ENCODE measurements at places on chromosomes 3 and 15.
A peak's percentile ranks its signal among the peaks of the same experiment; 100 is the strongest.

DNA sequence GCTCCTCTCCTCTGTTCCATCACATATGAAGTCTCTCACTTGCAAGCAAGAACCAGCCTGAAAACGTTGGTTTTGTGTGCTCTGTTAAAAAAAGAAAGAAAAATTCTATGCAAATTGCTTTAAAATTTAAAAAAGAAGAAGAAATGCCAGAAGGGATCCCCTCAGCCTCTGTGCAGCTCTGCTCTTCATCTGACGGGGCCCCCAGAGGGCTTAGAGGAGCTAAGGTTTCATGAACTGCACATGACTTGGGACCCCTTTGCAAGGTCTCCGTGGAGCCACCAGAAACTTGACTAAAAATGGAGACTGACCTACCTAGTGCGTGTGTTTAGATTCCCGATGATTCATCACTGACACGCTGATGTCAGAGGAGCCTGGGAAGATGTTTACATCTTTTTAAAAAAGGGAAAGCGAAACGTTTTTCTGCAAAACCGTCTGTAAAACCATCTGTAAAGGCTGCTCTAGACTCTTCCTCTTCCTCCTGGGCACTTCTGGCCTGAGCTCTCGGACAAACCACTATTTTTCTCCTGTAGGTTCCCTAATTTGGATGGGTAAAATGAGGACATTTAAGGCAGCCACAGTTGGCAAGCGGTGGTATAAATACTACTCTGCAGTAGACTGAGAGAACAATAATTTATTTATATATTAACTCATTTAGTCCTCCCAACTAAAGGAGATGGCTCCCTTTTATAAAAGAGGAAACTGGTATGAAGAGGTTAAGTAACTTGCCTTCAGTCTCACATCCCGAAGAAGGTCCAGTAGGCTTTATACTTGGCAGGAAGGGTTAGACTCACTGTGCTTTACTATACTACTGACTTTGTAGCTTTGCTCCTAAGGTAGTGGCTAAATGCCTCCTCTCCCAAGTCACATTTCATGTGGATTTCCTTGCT is 67.2 kb upstream of the POLG start:
- no peak for DNase-seq

DNA sequence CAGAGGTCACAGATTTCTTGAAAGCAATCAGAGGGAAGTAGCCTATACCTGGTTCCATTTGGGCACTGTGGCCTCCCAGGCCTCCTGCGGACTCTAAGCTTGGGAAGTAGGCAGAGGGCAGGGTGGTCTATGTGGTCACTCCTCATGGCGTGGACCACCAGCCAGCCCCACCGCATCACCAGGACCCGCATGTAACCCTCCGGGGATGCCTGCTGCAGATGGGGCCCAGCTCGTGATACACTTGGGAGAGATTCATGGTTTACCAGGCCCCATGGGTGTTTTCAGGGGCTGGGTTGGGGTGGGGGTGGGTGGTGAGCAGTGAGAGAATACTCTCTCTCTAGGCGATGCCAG is 123.7 kb downstream of the ASB7 start:
- DNase-seq: peak; percentile 56

DNA sequence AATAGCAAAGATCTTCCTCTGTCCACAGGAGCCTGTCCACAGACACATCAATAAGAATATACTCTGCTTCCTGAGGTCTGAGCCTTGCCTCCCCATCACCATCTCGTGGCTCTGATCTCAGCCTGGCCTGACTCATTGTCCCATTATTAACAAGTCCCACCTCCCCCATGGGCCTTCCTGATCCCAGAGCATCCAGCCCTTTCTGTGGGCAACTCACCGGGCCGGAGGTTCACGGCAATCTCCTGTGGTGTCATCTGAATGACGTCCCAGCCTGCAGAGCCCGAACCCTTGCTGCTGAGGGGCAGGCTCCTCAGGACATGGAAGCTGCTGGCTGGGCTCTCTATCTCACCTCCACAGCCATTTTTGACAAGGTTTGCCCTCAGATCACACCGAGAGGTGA is 28.1 kb downstream of the ITGB5 start:
- no peak for DNase-seq

- no peak for DNase-seq
Measured at GRCh38 chr15:73569361-73569760, 63.8 kb downstream of the NPTN start.

- no peak for DNase-seq
Measured at GRCh38 chr15:64502551-64502950, 42.2 kb downstream of the ZNF609 start.

DNA sequence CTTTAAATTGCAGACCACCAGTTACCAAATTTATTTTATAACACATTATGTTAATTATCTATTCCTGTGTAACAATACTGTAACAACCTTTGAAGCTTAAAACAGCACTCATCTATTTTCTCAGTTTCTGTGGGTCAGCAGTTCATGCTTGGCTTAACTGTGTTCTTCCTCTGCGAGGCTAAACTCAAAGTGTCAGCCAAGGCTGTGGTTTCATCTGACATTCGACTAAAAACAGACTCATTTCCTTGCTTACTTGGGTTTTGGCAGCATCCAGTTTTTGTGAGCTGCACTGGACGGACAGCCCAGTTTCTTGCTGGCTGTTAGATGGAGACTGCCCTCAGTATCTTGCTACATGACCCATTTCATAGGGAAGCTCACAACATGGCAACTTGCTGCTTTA is 247.3 kb upstream of the KCNH8 start:
- no peak for DNase-seq

DNA sequence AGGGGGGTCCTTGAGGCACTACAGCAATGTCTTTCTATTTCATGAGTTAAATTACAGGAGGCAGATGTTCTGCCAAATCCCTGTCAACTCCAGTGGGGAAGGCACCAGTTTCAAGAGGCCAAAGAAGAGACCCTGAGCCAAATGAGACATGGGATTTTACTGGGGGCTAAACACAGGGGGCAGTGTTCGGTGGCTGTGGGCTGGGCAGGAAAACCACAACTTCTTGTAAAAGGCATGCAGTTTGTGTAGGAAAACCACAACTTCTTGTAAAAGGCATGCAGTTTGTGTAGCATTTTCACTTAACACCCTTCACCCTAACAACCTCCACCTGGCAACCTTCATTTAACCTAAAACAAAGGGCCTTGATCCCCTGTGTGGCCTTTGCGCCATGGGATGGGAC is 61.0 kb downstream of the POLR2M start:
- DNase-seq: no peak

- DNase-seq: no peak
Measured at GRCh38 chr3:138479438-138479863, 45.0 kb downstream of the ESYT3 start.

- peak; percentile 50 for DNase-seq
Measured at GRCh38 chr3:184796551-184796950, 15.4 kb upstream of the VPS8 start.

DNA sequence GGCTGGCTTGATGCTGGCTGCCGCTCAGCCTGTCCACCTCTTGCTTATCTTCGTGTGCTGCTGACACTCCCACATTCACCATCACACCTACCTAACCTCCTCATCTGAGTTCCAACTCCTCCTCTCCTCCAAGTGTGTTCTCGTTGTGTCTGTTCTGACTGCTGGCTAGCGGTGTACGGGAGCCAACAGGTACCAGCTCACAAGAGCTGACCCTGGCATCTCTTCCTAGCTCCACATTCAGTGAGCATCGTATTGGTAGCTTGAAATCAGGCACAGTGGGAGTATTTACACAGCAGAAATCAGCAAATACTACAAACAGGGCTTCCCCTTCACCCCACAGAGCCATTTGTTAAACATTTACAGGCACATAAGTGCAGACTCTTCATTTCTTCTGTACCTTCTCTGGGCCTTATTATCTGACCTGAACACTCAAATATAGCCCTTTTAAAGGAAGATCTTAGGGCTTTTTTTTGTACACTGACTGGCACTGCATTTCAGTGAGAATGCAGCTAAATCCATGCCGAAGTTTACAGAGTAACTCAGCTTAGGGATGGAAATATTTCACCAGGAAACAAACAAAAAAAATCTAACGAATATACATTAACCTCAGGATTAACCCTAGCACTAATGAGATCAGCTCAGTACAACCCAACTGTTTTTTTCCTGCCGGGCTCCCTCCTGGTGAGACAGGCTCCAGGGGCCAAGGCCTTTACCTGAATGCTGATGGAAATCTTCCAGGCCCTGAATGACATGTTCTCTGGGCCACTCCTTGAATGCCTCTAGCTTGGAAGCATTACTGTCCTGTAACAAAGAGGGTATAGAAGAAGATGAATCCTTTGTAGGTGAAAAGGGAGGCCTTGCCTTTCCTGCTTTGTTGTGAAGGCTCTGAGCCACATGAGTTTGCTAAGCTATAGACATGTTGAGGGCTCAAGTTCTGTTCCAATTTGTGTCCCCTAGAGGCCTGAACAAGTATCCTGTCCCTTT is 150.5 kb upstream of the LPP start:
- DNase-seq: no peak

DNA sequence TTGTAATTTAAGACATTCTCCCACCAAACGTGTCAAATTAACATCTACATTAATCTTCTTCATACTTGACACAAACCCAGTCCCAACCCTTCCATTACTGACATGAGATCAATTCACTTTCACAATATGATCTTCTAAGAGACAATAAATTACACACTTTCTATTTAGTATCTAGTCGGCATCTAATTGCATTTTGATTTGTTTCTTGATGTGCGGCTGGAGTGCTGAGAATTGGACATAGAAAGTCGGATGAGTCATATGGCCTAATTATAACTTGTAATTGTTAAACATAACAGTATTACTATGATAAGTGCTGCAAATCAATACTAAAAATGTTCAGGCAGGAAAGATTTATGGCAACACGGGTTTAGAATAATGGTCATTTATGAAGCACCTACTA is 78.4 kb upstream of the RORA start:
- DNase-seq: no peak

DNA sequence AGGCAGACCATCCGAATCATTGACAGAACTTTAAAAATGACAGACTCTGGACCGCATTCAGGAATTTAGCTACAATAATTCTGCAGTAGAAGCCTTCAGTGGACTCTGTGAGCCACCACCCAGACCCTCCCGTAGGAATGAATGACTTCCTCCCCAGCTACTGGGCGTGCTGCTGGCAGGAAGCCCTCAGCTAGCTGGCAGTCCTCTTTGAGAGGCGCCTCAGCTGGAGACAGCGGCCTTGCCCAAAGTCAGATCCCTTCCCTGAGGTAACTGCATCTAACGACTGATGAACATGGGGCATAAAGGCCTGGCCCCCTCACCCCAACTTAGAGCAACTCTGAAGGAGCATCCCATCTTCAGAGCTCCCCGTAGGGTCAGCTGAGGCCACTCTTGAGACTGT is 25.8 kb downstream of the CRABP1 start:
- DNase-seq: no peak

GRCh38 chr3:172137287-172138192 is 98.2 kb downstream of the FNDC3B start:
- DNase-seq: no peak

DNA sequence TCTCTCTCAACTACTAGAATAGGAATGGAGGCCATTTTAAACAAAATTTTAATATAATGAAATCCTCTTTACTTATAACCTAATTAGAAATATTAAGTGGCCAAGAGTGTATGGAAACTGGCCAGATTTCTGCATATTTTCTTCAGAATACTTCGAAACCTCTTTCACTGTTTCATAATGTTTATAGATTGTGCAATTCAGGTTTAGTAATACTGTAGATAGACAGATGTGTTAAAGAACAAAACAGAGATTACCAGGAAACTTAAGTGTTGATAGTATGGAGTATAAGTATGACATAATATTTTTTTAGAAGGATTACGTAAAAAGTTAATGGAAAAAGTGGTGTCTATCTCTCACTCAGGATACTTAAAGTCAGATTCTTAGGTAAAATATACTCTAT is 4.7 kb downstream of the ABHD5 start:
- DNase-seq: no peak

DNA sequence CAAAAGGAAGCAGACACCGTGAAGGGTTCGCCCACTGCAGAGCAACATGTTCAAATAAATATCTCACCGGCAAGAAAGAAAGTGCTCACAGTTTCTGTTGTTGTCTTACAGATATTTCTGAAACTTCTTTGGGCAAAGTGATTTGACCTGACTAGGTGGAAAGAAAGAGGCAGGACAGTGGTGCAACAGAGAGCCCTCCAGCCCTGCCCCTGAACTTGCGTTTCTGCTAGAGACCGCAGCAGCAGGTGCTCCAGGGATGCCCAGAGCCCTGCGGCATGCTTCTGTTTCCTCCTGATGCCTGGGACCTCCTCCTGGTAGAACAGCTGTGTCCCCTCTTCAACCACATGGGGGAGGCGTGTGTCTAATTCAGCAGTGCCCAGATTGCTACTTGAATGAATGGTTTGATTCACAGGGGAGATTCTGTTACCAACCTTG is 123.4 kb downstream of the ATP10A start:
- DNase-seq: no peak

DNA sequence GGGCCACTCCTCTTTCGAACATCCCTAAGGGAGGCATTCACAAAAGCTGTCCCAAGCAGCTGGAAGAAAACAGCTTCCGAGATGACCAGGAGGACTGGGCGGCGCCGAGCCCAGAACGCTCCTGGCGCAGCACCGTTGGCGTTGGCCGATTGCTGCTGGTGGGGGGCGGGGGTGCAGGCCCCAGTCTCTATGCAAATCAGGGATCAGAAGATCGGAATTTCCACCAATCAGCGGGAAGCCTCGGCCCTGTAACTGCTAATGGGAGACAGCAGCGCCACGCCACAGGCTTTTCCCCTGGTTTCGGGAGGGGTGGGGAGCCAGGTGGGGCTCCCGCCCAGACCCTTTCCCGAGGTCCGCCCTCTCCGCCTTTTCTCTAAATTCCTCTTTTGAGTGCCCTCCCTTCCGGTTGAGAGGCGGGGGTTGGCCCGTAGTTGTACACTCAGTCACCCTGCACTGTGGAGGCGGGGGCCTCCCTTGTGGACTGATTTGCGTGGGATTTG is 27.0 kb downstream of the HMCES start:
- peak; percentile 93 for DNase-seq

DNA sequence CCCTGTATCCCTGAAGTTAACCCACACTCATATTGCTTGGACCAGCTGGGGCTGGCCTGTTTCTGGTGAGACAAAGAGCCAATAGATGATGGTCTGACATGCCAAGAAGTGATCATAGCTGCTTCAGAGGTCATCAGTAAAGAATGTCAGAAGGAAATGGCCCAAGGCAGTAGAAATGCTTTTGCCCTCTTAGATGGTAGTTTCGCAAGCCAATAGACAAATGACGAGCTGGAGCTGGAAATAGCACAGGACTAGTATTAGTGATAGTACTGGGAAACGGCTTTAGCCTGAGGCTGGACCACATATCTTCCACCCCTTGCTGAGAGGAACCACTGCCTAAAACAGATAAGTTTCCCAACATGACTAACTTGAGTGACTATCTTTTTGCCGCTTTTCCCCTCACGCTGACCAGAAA is 176.1 kb upstream of the THBS1 start:
- DNase-seq: peak; percentile 66

GRCh38 chr15:22811640-22812039 is 25.2 kb downstream of the NIPA1 start:
- DNase-seq: no peak

- no peak for DNase-seq
Measured at GRCh38 chr15:48493084-48493762, 152.3 kb downstream of the FBN1 start.
